Fibroblast of skin of scalp (primary cell): ENCODE measurements at places on chromosomes 4 and X.

- no peak for DNase-seq
Measured at GRCh38 chrX:1427756-1428155, 25.0 kb downstream of the ASMTL start.

- no peak for DNase-seq
Measured at GRCh38 chr4:77854431-77855111, 8.1 kb upstream of the MRPL1 start.

- no peak for DNase-seq
Measured at GRCh38 chr4:147366164-147366563, 114.7 kb upstream of the EDNRA start.

DNA sequence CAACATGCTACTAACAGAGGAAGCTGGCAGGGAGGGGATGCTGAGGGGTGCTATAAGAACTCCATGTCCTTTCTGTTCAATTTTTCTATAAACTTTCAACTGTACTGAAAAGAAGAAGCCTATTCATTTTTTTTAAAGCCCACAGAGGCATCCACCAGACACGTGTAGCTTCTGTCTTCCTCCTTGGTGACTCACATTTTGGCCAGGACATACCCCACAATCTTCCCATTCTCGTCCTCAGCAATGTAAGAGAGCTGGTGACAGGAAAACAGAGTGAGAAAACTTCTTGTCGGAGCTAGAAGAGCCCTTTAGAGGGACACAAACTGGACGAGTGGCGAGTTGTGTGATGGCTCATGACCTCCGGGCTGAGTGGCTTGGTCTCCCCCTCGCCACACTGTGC lies 1.1 kb downstream of the NAA10 start:
- peak; percentile 44 for DNase-seq

DNA sequence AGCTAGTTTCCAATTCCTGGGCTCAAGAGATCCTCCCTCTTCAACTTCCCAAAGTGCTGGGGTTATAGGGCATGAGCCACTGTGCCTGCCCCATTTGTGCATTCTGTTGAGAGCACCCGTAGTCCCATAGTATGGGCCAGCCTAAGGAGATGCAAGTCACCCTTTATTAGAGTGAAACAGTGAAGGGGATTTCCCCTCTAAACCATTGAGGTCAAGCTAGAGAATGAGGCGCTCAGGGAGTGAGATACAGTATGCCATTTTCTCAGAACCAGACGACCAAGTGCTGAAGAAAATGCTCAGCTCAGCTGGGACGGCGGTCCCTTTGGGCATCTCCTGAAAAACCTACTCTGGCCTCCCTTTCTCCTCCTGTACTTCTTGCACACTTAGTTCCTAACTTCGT lies 18.7 kb downstream of the RNF4 start:
- no peak for DNase-seq
